ENCODE measurements at places on chromosomes 12 and 14.

GRCh38 chr12:93261505-93262094 is 116.1 kb upstream of the NUDT4 start:
- DNase-seq = no peak

- DNase-seq = no peak
Measured at GRCh38 chr14:46582826-46583225, 68.8 kb downstream of the RPL10L start.

DNA sequence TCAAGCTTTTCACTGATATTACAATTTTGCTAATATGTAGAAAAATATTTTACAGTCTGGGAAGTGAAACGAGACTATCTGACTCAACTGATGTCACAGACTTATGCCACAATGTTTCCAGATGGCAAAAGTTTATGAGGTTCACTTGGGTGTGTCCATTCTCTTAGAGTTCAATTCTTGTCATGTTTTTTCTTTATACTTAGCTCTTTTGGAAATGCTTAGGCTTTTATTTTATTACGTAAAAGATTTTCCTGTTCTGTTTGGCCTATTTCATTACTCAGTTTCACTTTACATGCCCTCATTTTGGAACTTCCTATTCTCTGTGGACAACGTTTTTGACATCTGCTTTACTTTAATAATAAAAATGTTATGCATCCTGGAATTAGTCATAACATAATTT is 2.1 kb upstream of the PDZRN4 start:
- DNase-seq = no peak

DNA sequence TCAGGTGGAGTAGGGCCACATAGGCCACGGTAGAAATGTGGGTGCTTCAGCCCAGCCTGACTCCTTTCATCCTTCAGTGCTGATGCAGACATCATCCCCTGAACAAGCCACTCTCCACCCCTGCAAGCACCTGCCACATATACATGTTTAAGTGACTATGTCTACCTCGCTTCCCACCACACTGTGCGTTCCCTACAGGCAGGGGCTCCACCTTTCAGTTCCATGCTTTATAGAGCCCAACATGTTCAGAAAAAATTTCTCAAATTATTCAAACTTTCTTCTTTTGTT is 11.6 kb downstream of the SLC7A7 start:
- no peak for DNase-seq

DNA sequence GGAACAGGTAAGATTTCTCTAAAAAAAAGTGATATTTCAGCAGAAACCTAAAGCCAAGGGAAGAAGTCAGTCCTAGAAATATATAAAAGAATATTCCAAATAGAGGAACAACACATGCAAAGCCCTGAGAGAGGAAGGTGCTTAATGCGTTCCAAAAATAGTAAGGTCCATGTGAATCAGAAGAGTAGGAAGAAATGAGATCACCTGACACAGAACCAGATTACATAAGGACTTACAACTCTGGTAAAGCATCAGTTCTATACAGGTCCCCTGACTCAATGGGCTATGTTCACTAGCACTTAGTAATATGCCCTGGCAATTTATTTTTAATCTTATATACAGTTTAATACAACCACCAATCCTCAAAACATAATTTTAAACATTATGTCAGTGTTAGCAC is 30.0 kb downstream of the SENP1 start:
- DNase-seq = no peak

- no peak for DNase-seq
Measured at GRCh38 chr12:67517181-67517887, 131.2 kb upstream of the DYRK2 start.

GRCh38 chr14:62468946-62469345 is 576.3 kb downstream of the KCNH5 start:
- no peak for DNase-seq

GRCh38 chr12:54571193-54572188 is 17.0 kb downstream of the PPP1R1A start:
- DNase-seq = no peak

- peak; percentile 51 for DNase-seq
Measured at GRCh38 chr12:55737581-55738122, 5.3 kb upstream of the GDF11 start.

DNA sequence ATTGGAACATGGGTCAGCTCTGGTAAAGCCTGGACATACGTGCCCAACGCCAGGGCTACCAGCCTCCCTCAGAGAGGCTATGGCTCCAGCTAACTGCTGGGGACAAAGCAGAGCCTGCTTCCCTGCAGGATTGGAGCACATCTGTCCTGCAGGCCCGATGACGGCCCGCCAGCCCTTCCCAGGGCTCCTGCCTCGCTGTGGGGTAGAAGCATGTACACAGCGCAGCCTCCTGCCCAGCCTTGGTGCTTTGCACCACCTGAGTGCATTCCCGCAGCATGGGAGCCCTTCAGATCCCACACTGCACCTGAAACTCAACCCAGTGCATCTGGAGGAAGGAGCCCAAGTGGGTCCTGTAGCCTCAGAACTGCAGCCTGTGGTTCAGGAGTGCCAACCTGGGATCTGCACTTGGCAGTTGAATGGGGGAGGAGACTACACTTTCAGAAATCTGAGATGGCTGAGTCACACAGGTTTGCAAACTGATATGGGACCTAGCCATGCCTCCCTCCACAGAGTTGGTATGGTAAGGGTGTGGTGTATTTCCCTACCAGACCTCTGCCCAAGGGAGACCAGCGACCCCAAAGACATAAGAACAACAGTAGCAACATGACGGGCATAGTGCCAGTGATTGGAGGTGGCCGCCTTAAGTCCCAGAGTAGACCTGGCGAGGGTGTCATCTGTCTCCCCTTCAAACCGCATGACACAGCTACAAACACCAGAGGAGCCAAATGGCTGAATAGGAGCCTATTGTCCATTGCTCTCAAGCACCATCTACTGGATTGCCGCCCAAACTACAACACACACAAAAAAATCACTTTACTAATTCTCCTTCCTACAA is 273.9 kb upstream of the MIS18BP1 start:
- DNase-seq = peak; percentile 42

DNA sequence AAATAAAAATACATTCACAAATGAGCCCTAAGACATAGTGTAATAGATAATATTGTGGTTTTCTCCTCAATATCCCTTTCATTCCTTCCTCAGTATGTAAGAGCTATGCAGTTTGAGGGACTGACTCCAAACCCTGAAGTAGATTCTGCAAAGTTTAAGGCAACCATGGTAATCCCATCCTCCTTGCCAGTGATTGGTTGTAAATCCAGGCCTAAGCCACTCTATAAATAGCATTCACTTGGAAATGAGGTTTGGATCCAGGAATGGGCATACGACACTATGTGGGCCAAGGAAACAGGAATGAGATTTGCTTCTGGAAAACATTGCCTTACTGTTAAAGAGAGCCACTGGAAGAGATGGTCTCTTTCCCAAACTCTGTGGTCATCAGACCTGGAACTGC is 468.7 kb upstream of the SOX5 start:
- no peak for DNase-seq

DNA sequence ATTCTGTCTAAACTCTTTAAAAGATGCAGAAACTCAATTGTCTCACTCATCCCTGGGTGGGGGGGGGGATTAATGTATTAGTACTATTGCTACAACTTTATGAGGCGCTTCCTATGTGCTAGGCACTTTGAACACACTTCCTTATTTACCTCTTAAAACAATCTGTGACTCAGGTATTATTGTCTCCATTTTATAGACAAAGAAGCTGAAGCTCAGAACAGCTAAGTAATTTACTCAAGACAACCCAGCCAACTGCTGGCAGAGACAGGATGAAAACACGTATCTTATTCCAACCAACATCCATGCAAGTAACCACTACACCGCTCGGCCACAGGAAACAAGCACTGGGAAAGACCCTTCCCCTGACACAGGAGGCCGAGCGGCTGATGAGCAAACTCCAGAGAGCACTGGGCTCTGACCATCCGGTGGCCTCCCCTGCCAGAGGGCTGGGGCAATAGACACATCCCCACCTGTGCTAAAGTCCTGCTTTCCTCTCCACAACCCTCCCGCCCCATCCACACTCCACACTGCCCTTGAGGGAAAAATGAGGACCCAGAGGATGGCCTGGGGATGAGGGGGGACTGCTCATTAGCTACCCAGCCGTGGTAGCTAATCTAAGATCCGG is 244.2 kb downstream of the DPF3 start:
- DNase-seq = no peak

GRCh38 chr12:41293011-41293410 is 104.9 kb downstream of the PDZRN4 start:
- DNase-seq = no peak

DNA sequence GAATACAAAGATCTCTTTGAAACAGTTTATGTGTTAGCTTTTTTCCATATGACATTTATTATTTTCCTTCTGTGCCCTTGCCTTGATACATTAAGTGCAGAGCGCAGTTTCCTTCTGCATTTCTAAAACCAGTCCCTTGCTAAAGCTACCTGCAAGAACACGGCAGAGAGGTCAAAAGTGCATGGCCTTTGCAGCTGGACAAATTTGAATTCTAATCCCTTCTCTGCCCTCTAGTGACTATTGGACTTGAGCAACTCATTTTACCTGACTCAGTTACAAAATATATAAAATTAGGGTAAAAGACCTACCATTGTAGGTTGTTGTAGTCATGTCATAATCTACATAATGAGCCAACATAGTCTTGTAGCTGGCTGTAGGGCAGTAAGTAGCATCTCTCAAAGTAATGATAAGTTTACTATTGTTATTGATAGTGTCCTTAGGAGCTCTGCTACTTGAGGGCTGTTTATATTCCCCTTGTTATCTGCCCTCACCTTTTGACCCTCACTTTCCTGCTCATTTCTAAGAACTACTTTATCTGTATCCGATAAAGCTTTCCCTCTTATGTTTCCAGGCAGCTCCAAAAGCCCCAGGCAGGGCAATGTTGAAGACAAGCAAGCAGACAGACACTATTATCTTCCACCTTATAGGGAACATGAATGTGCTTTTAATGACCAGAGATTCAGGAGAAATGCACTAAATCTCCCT is 120.0 kb upstream of the PDZRN4 start:
- DNase-seq = no peak

- no peak for DNase-seq
Measured at GRCh38 chr12:112973818-112974231, 4.5 kb upstream of the OAS2 start.

GRCh38 chr12:1533205-1533601 is 61.2 kb downstream of the FBXL14 start:
- peak; percentile 39 for DNase-seq

DNA sequence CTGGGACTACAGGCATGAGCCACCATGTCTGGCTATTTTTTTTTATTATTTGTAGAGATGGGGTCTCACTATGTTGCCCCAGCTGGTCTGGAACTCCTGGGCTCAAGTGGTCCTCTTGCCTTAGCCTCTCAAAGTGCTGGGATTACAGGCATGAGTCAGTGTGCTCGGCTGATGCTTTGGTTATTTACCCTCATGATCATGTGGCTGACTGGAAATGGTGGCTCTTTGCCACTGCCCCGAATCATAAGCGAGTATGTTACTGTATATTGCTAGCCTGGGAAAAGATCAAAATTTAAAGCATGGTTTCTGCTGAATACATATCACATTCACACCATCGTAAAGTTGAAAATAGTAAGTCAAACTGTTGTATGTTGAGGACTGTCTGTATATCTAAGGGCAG is 101.1 kb downstream of the RGS6 start:
- DNase-seq = no peak

GRCh38 chr12:68581926-68582325 is 28.8 kb upstream of the RAP1B start:
- no peak for DNase-seq

DNA sequence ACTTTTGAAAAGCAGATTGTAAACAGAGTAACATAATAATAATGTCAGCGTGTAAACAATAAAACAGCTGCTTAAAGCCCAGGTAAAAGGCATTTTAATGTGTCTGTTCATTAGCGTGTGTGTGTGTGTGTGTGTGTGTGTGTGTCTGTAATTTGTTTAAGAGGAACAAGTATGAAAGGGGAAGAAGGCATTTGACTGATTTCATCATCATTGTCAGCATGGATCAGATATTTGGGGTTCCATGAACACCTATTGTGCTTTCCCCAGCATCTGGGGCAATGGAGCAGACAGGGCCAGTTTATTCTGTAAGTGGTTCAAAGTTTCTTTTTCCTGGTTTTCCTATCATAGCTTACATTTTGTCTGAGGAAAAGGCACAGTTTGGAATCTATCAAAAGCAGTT is 28.9 kb downstream of the SLC25A21 start:
- no peak for DNase-seq

DNA sequence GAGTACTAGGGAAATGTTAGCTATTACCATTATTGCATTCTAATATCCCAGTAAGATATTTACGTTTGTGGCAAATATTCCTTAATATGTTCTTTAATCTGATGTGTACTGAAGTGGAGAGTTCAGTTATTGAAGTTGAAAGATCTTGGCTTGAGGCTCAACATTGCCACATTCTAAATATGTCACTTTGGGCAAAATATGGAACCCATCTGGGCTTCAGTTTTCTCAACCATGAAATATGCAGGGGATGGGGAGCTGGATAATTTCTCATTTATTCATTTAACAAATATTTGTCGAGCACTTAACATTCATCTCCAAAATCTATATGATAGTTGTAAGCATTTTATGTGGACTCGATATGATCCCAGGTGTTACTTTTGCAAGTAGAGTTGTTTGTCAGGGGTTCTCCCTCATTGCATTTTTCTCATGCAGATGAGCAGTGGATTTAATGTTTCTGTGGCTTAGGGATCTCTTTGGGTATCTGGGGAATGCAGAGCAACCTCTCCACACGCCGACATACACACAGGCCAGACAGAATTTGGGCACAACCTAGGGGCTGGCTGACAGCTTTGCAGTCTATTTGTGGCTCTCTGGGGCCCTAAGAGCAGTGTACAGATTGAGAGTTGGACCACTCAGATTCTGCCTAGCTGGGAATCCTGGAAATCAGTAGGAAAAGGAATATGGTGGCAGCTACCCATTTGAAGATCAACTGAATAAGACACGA is 26.6 kb upstream of the APPL2 start:
- DNase-seq = no peak

All from erythroblast (primary cell).